Left renal pelvis (tissue), 4 donors: ENCODE measurements at places on chromosomes 13 and 19.

- no peak for DNase-seq
Measured at GRCh38 chr13:111912453-111912866, 154.5 kb upstream of the SOX1 start.

- DNase-seq: no peak
Measured at GRCh38 chr13:96794669-96795068, 199.6 kb downstream of the OXGR1 start.

- no peak for DNase-seq
Measured at GRCh38 chr13:41370736-41371135, 59.7 kb downstream of the NAA16 start.

DNA sequence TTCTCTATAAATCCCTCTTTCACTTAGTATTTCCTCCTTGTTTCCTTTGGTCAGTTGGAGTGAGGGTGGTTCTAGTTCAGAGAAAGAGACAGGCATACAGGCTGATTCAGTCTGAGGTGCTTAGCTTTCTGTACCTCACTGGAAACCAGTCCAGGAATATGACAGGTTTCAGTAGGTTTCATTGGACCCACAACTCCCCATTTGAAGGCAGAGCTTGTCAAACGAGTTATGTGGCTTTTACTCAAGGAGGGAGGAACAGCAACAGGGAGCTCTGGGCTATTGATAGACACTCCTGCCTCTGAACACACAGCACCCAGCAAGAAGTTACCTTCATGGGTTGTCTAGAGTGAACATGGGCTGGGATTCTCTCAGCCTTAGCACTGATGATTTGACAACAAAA lies 14.5 kb downstream of the ACTN4 start:
- no peak for DNase-seq

DNA sequence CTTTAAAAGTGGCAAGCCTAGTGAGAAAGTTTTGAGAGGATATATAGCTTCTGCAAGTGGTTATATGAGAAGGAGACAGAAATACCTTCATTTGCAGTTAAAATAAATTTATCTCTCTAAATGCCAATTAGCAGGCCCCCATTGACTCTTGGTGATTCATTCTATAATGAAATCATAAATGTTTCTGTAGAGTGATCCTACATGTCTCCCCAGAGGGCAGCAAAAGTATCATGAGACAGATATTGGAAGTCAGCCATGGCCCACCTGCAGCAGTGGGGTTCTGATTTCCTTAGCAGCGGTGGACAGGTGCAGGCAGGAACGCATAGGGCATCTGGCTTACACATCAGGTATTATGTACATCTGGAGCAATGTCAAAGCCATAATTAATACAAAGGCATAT lies 385.4 kb upstream of the SLC10A2 start:
- no peak for DNase-seq

- DNase-seq: no peak
Measured at GRCh38 chr13:38735665-38736440, 49.0 kb downstream of the FREM2 start.

- no peak for DNase-seq
Measured at GRCh38 chr13:27199696-27200095, 28.1 kb upstream of the USP12 start.

DNA sequence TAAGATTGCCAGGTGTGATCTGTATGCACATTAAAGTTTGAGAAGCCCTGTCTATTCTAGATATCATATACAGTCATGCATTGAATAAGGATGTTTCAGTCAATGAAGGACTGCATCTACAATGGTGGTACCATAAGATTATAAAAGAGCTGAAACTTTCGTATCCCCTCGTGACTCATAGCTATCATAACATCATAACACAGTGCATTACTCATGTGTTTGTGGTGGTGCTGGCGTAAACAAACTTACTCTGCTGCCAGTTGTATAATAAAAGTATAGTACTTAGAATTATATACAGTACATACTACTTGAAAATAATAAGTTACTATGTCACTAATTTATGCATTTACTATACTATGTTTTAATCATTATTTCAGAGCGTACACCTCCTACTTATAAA lies 489.3 kb downstream of the GPC6 start:
- no peak for DNase-seq

DNA sequence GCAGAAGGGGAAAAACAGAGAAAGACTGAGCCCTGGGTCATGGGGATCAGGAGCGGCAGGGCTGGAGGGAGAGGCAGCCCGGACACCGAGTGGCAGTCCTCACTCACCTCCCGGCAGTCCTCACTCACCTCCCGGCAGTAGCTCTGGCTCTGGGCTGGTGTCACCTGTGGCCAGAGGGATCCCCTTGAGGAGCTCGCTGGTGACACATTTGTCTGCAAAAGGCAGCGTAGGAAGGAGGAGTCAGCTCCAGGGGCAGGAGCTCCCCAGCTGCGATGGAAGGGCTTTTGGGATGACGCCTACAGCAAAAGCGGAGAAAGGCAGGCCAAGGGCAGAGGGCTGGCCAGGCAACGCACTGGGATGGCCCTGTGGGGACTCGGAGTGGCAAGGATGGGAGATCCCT lies 739 bp downstream of the EIF3G start:
- DNase-seq: no peak

DNA sequence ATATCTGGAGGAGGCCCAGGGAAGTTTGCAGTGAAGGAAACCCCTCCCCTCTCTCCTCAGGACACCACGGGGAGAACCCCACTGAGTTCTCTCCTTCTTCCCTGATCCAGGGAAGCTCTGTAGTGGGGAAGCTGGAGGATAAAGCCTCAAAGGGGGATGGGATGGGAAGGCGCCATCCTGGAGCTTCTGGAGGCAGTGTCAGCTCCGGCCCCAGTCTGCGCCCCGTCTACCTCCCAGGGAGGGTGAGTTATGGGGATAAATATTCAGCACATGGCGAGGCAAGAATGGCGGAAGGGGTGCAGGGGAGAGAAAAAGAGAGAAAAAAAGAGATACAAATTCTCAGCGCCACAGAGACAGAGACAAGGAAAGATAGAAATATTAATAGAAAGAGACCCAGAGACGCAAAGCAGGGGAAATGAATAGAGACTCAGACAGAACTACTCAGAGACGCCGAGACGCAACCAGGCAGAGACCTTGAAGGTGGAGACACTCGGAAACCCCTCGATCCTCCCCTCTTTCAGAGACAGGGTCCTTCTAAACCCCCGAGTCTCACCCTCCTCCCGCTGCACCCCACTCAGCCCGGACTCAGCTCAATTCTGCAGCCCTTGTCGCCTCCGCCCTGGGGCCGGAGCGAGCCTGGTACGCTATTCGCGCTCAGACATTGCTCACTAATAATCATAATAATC lies 23.6 kb downstream of the OLFM2 start:
- DNase-seq: no peak

DNA sequence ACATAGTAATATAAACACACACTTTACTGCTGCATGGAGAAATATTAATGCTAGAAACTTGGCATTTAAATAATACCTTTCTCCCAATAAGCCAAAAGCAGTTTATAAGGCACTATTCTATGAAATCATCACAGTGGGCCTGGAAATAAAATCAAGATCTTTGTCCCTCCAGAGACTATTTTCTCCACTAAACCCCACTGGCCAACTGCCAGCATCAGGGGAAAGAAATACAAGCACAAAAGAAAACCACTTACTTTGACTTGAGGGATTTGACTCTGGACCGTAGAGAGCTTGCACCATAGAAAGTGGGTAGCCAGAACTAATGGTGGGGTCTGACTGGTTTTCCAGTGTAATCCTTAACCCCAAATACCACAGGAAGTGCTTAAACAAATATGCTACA lies 71.9 kb downstream of the DCLK1 start:
- DNase-seq: no peak
